ENCODE measurements at places on chromosomes 5 and 9.

DNA sequence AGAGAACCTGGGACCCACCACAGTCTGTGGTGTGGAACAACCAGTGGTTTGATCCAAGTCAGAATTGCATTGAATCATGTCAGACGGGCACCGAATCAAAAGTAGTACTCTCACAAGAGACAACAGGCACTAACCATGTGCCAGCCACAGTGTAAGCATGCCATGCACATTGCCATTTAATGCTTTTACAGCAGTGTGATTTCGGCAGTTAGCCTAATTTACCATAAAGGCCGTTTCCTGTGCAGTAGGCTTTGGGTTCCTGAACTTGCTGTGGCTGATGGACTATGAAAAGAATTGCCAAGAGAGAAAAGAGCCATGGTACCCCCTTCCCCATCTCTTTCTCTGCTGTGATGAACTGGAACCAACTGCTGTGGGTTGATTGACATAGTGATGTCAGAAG, 540.6 kb downstream of the EBF1 start:
- no peak for DNase-seq

- peak; percentile 93 for DNase-seq
Observed at GRCh38 chr5:83035373-83036100, 41.7 kb downstream of the TMEM167A start.

DNA sequence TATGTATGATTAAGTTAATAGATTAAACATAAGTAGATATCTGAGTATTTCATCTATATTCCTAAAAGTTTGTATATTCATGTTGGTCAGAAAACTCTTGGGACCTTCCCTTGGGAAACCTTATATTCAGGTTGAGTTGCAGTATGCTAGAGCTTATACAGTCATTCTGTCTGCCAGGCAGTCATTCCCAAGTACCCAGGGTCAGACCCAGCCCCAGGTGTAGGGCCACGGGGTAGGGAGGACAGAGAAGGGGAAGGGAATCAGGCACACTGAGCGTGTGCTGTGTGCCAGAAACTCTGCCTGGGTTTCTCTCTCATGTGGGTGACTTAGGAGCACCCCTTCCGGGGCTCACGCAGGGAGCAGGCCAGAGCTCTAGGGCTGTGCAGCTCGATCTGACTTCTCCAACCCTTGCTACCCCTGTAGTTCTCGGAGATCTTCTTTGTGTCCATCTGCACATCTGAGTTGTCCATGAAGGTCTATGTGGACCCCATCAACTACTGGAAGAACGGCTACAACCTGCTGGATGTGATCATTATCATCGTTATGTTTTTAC, 28.2 kb downstream of the CATSPER3 start:
- no peak for DNase-seq

DNA sequence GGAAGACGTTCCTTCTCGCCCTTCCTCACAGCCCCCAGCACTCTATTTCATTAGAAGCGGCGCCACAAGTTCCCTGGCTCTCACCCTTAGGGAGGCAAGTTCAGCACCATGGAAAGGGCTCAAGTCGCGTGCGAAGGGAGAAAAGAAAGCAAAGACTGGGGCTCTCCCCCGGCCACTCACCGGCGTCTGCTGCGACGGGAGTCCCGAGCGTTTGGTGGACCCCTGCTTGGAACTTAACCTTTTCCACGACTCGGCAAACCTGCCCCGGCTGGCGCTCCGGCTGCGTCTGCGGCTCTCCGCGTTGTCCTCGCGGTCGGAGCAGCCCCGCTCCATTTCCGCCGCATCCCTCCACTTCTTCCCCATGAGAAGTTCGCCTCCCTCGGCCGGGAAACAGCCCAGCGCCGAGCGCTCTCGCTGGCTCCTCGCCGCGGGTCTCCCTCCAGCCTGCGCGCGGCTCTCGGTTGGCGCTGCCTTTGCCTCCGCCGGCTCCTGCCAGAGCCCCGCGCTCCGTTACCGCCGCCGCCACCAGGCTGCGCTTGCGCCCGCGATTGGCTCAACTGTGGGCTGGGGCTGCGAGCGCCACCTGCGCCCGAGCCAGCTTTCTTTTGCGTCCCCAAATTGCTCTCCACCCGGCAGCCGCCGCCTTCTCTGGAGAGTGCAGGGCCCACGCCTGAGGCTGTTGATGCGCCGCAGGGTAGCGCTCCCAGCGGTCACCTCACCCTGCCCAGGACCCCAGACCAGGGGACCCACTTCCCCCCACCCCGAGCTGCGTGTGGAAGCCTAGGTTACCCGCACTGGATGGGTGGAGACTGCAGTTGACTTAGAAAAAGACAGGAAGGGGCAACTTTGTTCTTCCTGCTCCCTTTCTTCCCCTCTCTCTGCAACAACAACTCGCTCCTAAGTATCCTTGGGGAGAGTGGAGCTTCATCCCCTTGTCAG, 321.6 kb downstream of the CEMIP2 start:
- peak; percentile 34 for DNase-seq

- DNase-seq, result no peak
Observed at GRCh38 chr5:74342948-74343682, 297.4 kb downstream of the ENC1 start.

DNA sequence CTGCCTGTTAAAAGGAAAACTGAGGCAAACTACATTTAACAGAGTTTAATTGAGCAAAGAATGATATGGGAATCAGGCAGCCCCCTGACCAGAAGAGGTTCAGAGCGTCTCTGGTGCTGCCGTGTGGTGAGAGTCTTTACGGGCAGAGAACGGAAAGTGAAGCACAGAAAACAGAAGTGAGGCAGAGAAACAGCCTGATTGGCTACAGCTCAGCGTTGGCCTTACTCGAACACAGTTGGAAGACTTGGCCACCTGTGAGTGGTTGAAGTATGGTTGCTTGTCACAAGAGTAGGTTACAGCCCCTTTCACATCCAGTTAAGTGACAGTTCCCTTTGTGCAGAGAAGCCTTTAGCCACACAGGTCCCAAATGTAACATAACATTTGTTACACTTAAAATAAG, 16.9 kb upstream of the FBP1 start:
- peak; percentile 2 for DNase-seq

- no peak for DNase-seq
Observed at GRCh38 chr5:52656569-52657246, 131.0 kb upstream of the ITGA1 start.

GRCh38 chr9:130488621-130489330, 44.0 kb downstream of the ASS1 start:
- no peak for DNase-seq

GRCh38 chr5:141492168-141492885, 3.4 kb downstream of the PCDHGC5 start:
- DNase-seq, result no peak

DNA sequence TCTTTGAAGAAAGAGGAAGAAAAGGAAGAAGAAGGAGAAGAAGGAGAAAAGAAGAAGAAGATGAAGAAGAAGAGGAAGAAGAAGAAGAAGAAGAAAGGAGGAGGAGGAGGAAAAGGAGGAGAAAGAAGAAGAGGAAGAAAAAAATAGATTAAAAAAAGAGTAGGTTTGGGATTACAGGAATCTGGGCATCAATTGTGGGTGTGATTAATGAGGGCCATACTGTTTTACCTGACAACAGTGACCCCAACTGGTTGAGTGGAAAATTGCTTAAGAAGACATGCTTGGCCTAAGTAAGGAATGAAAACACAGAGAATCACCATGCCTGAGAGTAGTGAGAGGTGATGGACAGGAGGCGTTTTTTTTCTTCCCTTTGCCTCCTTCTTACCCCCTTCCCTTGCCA, 114.6 kb downstream of the FAM170A start:
- peak; percentile 47 for DNase-seq

DNA sequence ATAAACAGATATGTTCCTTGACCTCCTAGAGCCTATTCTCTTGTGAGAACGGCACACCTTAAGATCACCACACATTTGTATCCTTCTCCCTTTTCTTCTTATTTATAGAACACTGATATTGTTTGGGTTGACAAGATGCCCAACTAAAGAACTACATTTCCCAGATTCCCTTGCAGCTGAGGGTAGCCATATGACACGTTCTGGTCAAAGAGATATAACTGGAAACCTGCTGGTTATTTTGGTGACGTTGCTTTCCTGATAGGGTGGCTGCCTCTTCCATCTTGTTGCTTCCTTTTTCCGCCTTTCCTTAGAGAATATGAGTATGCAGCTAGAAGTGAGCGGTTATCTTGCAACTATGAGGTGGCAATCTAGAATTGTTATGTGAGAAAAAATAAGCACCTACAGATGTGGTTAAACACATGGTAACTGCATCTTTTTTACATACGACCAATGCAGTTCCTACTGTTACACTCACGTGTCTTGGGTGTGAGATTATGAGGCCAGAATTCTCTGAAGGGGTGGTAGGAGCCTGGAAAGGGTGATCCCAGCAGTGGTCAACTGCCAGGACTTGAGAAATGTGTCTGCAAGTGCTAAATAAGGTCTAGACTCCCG, 72.9 kb downstream of the SEC61B start:
- DNase-seq, result no peak

GRCh38 chr9:79430619-79431018, 141.1 kb upstream of the TLE4 start:
- DNase-seq, result no peak

DNA sequence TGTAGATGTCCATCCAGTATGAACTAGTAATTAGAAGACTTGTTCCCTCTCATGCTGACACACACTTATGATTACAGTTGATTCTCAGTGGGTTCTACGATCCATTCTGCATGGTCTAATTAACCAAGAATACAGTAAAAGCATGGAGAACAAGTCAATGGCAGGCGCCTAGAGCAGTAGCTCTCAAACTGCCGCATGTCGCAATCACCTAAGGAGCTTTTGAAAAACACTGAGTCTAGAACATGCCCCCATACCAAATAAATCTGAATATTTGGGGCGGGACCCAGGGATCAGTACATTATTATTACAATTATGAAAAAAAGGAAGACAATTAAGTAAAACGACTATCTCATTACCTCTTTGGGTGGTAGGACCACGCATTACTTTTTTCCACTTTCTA, 26.7 kb upstream of the CEP78 start:
- DNase-seq, result no peak

- no peak for DNase-seq
Observed at GRCh38 chr5:74570250-74570649, 70.3 kb downstream of the ENC1 start.

DNA sequence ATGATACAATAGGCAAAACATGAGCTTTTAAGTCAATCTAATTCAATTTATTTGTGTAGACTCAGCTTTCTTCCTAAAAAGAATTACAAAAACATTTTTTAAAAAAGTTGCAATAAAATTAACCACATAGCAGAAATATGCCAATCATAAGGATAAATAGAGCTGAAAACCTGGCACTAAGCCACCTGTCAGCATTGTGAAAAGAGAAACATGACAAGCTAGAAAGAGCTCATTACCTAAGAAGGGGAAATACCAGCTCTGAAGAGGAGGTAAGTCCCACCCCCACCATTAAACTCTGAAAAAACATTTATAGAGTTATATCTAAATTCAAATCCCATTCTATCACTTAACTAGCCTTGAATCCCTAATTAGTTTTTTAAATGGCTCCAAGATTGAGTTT, 372.9 kb downstream of the OSTF1 start:
- DNase-seq, result no peak

DNA sequence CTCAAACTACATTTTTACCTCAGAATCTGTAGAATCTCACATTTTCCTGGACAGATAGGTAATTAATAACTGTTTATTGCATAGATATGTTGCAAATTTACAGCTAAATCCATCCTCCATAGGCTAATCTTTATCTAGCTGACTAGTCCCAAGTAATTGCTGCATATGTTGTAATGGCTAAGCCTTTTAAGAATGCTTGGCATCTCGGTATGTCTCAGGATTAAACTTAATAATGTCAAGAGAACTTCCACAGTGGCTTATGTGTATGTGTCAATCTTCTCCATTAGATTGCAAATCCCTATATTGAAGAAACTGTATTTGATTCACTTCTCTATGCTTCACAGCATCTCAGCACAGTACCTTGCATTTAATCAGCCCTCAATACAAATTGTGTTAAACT, 131.9 kb downstream of the PRDM9 start:
- no peak for DNase-seq

All from midbrain (tissue), 1 donor.